Cardiac muscle cell (in vitro differentiated cells and primary cell): ENCODE measurements at places on chromosomes 1 and 21. TPM values are rescaled to one million over a fixed set of nuclear protein-coding genes. Genes with fewer than 3 reads are reported as not detected.

GRCh38 chr1:64581135-64581842, 111.4 kb downstream of the CACHD1 start:
- DNase-seq = no peak

DNA sequence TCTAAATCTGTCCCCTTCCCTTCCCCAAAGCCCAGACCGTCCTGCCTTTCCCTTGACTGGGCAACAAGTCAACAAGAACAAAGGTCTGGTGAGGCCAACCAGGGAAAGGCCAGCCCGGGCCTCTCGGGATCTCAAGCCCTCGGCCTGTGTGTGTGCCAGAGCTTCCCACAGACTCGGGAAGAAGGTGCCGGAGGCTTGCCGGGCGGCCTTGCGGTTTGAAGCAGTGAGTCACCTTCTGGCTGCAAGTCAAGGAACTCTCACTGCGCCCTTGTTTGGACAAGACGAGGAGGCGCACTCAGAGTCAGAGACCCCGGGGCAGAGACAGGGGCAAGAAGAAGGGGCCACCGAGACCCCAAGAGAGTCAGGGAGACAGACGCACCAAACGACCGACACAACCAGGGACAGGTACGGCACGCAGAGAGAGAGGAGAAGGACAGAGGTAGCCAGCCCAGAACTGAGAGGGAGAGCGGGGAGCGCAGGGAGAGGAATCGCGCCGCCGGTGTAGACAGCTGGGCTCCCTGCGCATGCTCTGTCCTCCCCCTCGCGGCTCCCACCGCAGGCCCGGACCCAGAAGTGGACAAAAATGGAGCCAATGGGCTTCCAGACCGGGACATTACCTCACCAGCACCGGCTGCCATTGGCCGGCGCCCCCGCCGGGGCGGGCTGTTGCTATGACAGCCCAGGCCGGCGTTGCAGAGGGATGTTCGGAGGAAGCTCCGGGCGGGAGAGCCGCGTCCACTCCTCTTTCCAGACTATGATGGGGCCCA, 66.6 kb upstream of the LAPTM5 start:
- peak; percentile 100 for DNase-seq

- no peak for DNase-seq
Measured at GRCh38 chr1:33608825-33609400, 136.5 kb downstream of the ZSCAN20 start.

GRCh38 chr1:245062741-245063305, 92.0 kb upstream of the KIF26B start:
- DNase-seq = no peak

GRCh38 chr1:110420874-110421793, 13.6 kb upstream of the LAMTOR5 start:
- no peak for DNase-seq

DNA sequence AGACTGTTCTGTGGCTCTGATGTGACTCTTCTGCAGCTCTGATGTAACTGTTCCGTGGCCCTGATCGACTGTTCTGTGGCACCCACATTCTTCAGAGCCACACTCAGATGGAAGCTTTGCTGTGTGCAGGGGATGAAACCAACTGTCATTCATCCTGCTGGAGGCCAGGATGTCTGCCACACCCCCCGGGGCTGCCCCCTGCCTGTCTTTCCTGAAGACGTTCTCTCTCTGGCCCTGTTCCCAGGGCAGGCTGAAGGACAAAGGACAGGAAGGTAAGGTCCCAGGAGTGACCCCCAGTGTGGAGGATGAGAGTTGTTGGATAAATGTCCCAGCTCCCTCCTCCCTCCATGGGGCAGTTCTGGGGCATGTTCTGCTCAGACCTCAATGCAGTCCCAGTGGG, 29.4 kb upstream of the UMODL1 start:
- no peak for DNase-seq

Gene CD84
- not detected in 2 replicates for polyA plus RNA-seq

Gene DYRK3
- 8.4 and 16.6 TPM in 2 replicates for polyA plus RNA-seq

Gene DPH2
- polyA plus RNA-seq = 21.5 and 38.6 TPM in 2 replicates

Gene BRDT
- not detected in 2 replicates for polyA plus RNA-seq
